ENCODE measurements at places on chromosomes 11 and 22. TPM values are rescaled to one million over a fixed set of nuclear protein-coding genes. Genes with fewer than 3 reads are reported as not detected.

- no peak for DNase-seq
Measured at GRCh38 chr22:50208939-50209892, 8.4 kb downstream of the SELENOO start.

GRCh38 chr11:130580891-130581492 is 132.5 kb downstream of the ADAMTS15 start:
- no peak for DNase-seq

The IRAG1 gene
- not detected for total RNA-seq

The VSIG10L2 gene
- total RNA-seq = not detected

- DNase-seq = no peak
Measured at GRCh38 chr11:11982975-11983374, 25.5 kb downstream of the DKK3 start.

The FAM168A gene
- 5.0 TPM for total RNA-seq

DNA sequence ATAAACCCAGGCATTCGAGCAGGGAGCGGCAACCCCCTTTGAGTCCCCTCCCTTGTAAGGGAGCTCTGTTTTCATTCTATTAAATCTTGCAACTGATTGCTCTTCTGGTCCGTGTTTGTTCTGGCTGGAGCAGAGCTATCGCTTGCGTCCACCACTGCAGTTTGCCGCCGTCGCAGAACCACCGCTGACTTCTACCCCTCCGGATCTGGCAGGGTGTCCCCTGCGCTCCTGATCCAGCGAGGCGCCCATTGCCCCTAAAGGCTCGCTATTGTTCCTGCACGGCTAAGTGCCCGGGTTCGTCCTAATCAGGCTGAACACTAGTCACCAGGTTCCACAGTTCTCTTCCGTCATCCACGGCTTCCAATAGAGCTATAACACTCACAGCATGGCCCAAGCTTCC is 10.4 kb upstream of the MS4A7 start:
- no peak for DNase-seq

GRCh38 chr22:39732625-39733024 is 160.9 kb downstream of the ENTHD1 start:
- DNase-seq = no peak

GRCh38 chr11:62033191-62034035 is 66.0 kb upstream of the FTH1 start:
- no peak for DNase-seq

DNA sequence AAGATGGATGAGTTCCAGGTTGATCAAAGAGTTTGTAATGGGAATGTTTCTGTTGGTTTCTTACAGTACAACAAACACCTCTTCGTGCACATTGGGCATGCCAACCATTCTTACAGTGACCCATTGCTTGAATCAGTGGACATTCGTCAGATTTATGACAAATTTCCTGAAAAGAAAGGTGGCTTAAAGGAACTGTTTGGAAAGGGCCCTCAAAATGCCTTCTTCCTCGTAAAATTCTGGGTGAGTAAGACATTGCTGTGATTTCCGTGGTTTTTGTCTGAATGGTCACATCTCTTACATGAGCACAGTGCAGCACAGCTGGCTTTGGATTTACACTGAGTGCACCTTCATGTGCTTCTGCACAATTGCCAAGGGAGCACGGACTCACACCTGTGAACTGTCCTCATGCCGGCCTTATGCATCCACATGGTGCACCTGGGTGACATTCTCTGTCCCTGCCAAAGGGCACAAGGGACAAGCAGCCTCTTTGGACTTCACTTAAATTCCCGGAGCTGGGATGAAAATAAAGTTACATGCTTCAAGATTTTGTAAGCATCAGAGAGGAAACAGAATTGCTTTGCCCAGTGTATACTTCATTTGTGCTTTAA is 107.1 kb upstream of the RASSF10 start:
- no peak for DNase-seq

GRCh38 chr22:38026130-38027111 is 30.8 kb upstream of the PICK1 start:
- DNase-seq = no peak

The APOL4 gene
- not detected for total RNA-seq

The CNTF gene
- total RNA-seq = 1.3 TPM

DNA sequence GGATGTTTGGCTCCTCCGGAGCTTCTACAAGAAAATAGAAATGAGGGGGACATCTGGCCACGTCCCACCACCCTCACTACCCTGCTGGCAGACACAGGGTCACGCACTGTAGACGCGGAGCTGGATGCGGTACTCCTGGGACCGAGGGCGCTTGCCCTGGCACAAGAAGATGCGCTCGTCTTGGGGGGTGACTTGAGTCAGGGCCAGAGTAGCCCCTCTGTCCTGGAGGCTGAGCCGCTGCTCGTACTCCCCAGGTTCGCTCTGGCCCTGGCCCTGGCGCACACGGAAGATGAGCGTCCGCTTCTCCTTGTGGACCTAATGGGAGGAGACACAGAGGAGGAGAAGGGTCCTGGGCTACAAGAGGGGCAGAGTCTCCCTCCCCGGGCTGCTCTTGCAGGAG is 2.2 kb downstream of the MCAM start:
- no peak for DNase-seq

The UBXN1 gene
- total RNA-seq = 82.6 TPM

DNA sequence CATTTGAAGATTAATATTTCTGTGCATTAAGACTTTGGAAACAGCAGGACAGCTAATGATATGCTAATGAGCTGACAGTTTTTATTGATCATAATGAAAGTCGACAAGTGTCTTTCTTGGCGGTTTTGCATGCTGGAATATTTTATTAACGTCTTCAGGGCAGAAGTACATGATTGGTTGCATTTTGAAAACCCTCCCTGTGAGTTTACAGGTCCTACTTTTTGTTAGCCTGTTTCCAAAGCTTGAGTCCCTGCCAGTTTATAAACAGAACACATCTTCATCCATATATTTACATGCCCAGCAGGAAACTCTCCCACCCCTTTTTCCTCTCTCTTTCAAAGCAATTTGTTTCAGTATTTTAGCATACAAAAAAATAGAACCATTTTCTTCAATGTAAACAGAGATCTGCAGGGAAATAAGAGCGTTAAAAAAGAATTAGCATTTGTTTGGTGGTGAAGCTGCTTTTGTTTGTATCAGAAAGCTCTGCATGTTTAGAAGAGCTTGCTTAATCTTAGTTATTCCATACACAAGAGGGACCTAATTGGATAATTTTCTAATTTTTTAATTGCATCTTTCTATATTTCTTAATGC is 243.6 kb downstream of the NELL1 start:
- DNase-seq = no peak

The KIAA0930 gene
- total RNA-seq = 32.7 TPM

The DCHS1 gene
- 0.14 TPM for total RNA-seq

The C1QTNF5 gene
- not detected for total RNA-seq

- DNase-seq = no peak
Measured at GRCh38 chr11:11944444-11944843, 64.0 kb downstream of the DKK3 start.

The DCDC1 gene
- total RNA-seq = not detected

DNA sequence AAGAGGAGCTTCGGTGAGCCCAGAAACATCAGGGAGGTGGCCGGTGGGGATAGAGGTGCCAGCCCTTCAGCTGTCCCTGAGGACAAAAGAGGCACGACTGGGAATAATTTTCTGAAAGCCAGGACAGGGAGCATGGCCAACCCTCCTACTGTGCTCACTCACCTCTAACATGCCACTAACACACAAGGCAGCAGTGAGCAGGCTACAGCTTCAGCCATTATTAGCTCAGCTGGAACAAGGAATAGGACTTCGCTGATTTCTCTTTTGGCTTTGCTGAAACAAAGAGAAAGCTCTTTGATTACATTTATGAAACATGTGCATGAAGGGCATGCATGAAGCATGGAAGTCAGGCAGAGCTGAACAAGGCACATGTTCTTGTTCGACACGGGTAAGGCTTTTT is 12.1 kb upstream of the OR10A5 start:
- no peak for DNase-seq

GRCh38 chr11:33001281-33001680 is 14.4 kb upstream of the DEPDC7 start:
- DNase-seq = no peak

GRCh38 chr11:35173616-35174566 is 34.9 kb downstream of the CD44 start:
- DNase-seq = no peak

The LRRC32 gene
- 0.05 TPM for total RNA-seq

The RASSF10 gene
- total RNA-seq = not detected

- DNase-seq = no peak
Measured at GRCh38 chr11:84372381-84372950, 1086.3 kb upstream of the CCDC90B start.

Data from NCI-H460 (cell line).